ENCODE measurements at places on chromosomes 4 and X.
A peak's percentile ranks its signal among the peaks of the same experiment; 100 is the strongest.

DNA sequence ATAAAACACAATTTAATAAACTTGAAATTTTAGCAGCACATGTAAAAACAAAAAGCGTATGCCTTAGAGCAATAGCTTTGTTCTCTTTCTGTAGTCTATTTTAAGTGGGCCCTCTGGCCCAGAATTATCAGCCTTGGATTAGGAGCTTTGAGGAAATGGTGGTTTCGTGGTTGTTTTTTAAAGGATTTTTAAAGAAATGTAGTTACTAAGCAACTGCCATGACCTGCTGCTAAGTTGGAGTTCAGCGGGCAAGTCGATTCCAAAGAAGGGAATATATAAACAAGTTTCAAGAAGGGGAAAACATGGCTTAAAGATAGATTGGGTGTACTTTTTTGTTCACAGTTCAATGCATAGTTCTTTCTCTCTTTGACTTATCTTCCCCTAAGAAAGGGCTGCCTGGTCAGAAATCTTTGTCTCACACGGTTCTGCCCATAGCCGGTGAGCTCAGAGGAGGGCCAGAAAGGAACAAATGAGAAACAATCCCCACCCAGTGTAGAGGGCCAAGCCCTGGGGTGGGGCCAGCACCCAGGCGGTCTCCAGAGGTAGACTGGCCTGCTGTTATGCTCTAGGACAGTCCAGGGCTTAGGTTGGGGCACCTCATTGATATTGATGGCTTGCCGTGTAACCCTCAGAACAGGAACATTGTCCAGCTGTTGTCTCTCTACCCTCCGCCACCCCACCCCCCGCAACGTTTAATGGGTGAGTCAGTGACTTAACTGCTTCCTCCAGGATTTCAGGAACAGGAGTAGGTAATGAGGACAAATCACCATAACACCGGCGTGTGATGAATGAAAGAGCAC, 32.5 kb downstream of the DLG3 start:
- DNase-seq, result no peak

DNA sequence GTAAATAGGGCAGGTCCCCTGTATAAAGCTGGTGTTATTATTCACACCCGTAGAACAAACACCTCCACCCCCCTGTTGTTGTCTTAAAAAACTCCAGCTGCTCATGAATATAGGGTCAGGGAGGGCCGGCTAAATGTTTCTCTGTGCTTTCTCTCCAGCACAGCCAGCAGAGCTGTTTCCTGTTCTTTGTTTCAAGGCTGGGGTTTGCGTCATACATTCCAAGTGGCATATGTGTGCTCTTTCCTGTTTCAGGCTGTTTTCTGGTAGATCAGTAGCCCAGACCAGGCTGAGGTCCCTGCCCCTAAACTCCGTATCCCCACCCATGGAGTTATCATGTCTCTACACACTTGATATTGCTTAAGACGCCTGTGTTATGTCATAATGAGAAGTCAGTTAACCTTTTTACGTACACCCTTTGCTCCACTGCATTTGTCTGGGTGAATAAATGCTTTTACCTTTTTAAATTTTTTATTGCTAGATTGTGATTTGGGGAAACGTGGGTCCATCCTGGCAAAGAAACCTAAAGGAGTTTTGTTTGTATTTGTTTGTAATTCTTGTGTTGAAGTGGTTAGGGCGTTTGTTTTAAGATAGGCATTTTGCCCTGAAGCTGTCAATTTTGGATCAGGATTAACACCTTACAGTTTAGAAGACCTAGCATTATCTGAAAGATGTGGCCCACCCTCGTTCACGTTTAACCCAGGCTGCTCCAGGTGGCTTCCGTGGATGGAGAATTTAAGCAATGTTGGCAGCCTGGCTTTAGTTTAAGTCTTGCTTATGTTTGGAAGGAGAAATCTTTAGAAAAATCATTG, 3.3 kb downstream of the KLF3 start:
- DNase-seq, result peak; percentile 61

GRCh38 chr4:78975865-78976264, 36.6 kb upstream of the PAQR3 start:
- no peak for DNase-seq

GRCh38 chrX:24838629-24839028, 144.9 kb downstream of the POLA1 start:
- DNase-seq, result no peak

- DNase-seq, result peak; percentile 33
These were observed 8.7 kb downstream of the KIAA1210 start for GRCh38 chrX:119118780-119119395.

- no peak for DNase-seq
These were observed 11.2 kb upstream of the FREM3 start for GRCh38 chr4:143711543-143712154.

Data from activated naive CD8-positive, alpha-beta T cell treated with anti-CD3 and anti-CD28 coated beads for 36 hours (primary cell).